Mucosa of gallbladder (tissue), 1 donor: ENCODE measurements at places on chromosomes 16 and 17. TPM values are rescaled to one million over a fixed set of nuclear protein-coding genes. Genes with fewer than 3 reads are reported as not detected.

Gene INCA1
- total RNA-seq: 1.4 TPM

Gene GAA
- total RNA-seq: 105 TPM

Gene TTYH2
- 6.9 TPM for total RNA-seq

Gene SLC12A3
- total RNA-seq: 0.20 TPM

Gene CLDN9
- total RNA-seq: 3.3 TPM

Gene CCL4
- total RNA-seq: 27.6 TPM

Gene KRTAP3-2
- not detected for total RNA-seq

Gene PRSS33
- 1.8 TPM for total RNA-seq

Gene BCL6B
- 6.2 TPM for total RNA-seq

Gene IL34
- 3.5 TPM for total RNA-seq

Gene EVPL
- total RNA-seq: 14.9 TPM

GRCh38 chr17:27558842-27559505 is 72.0 kb upstream of the LGALS9 start:
- no peak for DNase-seq

DNA sequence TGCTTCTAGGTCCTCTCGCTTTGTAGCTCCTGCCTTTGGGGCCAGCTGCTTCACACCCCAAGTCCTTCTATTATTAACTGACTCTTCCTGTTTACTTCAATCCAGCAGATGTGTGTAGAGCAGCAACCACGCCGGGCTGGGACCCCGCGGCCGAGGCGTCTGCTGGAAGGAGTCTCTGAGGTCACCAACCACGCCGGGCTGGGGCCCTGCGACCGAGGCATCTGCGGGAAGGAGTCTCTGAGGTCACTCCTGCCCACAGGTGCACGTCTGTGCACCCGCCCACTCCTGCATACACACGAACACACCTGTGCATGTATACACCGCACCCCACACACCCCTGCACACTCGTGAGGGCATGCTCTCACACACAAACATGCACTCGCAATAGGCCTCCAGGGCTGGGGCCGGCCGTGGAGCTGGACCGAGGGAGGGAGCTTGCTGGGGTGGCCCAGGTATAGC is 7.8 kb upstream of the TEX19 start:
- no peak for DNase-seq

- DNase-seq: peak; percentile 71
Observed at GRCh38 chr17:77449908-77450741, 309.4 kb downstream of the SEC14L1 start.

- no peak for DNase-seq
Observed at GRCh38 chr17:60664022-60664421, 13.6 kb upstream of the BCAS3 start.

DNA sequence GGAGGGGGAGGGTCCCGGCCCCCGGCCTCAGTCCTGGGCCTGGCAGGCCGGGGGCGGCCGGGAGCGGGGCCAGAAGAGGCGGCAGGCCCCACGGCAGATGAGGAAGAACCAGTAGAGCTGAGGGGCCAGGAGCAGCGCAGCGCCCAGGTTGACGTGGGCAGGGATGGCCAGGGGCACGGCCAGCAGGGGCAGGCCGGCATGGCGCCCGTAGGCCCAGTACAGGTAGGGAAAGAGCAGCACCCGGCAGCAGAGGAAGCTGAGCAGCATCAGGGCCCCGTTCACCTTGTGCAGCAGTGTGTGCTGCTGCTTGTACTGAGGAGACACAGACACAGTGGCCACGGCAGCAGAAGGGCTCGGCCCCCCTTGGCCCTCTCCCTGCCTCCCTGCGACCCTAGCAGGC is 2.2 kb downstream of the C16orf92 start:
- no peak for DNase-seq

DNA sequence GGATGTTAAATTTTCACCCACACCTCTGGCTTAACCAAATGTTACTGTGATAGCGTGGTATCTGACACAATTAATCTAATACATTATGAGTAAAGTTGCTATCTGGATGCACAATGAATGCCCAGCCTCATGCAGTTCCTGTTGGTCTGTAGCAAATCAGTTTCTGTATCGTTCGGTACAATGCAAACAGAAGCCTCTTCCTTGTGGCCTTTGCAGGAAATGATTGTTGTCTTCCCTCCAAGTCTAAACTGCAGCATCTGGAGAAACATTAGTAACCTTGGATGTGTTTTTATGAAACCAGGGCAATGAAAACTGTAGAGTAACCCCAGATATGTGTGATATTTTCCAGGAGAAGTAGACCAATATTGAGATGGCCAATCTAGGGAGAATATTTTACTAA is 46.8 kb downstream of the CYB561 start:
- no peak for DNase-seq

DNA sequence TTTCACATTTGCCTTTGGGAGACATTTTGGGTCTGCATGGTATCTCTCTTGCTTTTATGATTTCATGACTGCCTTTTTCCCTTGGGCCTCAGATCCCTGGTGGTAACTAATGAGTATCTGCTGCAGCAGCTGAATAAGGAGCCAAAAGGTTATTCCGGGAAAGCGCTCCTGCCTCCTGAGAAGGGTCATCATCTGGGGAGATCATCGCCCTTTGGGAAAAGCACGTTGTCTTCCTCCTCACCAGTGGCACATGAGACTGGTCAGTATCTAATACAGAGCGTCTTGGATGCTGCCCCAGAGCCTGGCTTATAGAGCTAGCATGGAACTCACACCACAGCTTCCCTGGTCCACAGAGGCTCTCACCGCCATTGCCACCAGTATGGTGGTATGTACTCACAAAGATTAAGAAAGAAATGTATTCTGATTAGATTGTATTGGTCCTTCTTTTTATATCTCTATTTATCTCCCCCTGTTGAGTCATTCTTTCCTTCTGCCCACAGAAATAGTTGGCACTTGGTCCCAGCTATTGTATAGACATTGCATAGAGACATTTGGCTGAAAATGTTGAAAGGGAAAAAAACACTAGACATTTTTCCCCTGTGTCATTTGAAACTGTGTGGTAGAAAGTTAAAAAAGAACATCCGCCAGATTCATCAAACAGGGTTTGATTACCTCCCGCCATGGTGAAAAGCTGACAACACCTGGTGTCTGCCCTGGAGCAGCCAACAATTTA is 8.4 kb downstream of the TPPP3 start:
- DNase-seq: no peak

GRCh38 chr17:58693208-58693607 is 806 bp downstream of the RAD51C start:
- DNase-seq: no peak

DNA sequence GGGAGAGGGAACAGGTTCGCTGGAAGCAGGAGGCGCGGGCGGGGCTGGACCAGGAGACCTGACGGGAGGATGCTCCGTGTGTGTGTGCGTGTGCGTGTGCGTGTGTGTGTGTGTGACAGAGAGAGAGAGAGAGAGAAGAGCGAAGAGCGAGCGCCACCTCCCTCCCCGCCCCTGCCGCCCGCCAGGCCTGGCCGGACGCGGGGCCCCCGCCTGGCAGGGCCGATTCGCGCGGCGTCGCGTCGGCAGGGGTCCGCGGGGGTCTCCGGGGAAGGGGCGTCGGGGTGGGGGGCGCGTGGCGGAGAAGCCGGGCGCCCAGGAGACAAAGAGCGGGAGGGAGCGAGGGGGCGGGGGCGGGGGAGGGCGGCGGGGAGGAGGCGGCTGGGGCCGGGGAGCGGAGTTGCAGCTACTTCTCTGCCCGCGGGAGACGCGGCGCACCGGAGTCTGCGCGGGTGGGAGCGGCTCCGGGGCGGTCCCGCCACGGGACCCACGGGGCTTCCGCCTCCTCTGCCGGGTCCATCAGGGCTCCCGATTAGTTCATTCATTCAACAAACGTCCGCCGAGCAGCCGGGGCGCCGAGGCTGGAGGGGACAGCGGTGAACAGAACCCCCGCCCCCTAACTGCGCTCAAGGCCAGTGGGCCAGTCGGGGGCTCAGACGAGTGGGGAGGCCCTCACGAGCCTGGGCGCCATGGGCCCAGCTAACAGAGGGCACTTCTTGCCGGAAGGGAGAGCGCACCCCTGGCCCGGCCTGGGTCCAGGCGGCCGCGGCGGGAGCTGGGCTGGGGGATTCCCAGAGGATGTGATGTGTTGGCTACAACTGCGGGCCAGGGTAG is at the start of gene SAMD14:
TSS of gene SAMD14 (minus strand) at position 433 of the 831 bp plus-strand sequence. CDS start 5,201 bp downstream, outside the sequence.
- no peak for DNase-seq

DNA sequence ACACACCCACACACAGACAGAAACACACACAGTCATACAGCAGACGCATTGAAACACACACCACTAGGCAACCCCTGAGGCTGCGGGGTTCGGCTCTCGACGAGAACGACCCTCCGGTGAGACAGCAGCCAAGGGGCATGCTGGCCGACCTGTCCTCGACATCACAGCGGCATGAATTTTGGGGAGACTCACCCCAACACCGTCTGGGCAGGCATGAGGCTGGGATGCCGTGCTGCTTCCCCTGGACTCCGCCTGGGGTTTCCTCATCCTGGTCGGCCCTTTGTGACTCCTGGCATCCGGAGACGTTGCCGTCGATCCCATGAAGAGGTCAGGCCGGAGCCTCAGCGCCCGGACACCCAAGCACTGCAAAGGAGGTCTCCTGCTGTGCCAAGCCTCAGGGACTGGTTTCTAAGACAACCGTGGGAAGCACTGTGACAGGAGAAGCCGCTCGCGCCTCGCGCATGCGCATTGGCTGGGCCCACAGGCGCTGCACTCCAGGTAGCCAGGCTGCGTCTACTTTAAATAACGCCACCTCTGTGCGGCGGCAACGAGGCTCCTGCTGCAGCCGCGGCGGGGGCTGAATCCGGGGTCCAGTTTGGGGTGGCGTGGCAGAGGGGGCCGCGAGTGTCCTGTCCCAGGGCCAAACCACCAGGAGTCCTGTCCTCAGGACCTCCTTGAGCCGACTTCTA is 13.8 kb upstream of the KCNJ18 start:
- peak; percentile 3 for DNase-seq

- DNase-seq: no peak
Observed at GRCh38 chr16:78461496-78462287, 362.2 kb downstream of the WWOX start.

- no peak for DNase-seq
Observed at GRCh38 chr16:628321-629061, 2.3 kb upstream of the WFIKKN1 start.

DNA sequence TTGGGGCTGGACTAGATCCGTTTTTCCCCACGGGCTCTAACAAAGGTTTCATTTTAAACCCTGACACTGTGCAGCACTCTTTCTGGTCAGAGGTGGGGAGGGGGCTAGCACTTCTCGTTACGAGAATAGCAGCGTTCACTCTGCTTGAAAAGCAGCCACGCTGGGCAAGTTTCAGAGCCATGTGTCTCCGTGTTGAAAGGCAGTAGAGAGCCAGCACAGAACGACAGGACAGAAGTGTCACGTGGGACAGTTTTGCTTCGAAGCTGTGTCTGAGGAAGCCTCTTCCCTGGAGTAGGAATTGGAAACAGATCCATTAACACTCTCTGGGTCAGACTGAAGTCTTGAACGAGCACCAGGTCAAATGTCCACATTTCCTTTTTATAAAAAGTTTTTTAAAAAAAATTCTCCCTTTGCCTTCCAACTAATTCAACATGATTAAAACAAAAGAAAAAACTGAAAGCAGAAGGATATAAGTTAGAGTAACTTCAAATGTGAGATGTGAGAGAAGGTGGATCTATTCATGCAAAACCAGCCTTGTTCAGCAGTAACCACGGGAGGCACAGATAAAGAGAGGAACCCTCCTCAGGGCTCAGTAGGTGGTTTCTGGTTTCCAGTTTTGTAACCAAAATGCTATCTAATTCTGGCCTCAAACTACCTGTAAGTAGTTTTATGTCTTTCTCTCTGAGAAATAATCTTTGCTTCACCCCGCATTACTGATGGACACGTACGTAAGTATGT is 65.0 kb downstream of the SMG6 start:
- no peak for DNase-seq

DNA sequence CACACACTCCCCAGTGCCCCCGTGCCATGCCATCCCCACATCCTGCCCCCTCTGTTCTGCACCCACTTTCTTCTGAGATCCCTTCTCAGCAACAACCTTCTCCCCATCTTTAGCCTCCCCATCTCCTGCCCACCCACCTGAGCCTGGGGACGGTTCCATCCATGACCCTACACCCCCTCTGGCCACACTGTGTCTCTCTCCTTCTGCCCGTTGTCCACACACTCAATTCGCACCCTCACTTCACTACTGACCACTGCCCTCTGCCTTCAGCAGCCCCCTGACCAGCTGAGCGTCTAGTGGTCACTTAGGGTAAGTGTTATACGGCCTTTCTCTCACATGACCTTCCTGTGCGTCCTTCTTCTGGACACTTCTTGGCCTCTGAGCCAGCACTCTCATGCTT is 6.1 kb downstream of the ARHGAP27 start:
- DNase-seq: no peak

DNA sequence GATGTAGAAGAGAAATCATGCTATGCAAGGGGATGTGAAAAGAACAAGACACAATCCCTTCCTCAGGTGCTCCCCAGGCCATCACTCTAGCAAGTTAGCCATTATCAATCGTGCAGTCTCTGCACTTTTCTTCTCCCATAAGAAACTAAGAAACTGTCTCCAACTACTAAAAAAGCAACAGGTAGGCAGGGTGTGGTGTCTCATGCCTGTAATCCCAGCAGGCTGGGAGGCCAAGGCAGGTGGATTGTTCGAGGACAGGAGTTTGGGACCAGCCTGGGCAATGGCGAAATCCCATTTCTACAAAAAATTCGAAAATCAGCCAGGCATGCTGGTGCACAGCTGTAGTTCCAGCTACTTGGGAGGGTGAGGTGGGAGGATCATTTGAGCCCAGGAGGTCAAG is 13.8 kb downstream of the PARN start:
- no peak for DNase-seq

DNA sequence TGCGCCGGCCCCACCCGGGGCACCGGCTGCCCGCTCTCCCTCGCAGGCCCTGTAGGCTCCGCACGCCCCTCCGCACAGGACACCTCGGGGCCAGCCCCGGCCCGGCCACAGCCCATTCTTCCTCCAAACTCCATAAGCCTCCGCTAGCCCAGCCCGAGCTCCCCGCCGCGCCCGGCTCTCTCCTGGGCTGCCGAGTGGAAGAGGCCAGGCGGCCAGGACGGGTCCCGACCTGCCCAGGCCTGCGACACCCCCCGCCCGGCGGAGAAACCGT is 397 bp downstream of the NCOR1 start:
- peak; percentile 18 for DNase-seq

- peak; percentile 84 for DNase-seq
Observed at GRCh38 chr16:2500918-2501750, 12.6 kb upstream of the ATP6V0C start.

GRCh38 chr17:67689534-67690177 is 28.1 kb upstream of the NOL11 start:
- DNase-seq: peak; percentile 73

DNA sequence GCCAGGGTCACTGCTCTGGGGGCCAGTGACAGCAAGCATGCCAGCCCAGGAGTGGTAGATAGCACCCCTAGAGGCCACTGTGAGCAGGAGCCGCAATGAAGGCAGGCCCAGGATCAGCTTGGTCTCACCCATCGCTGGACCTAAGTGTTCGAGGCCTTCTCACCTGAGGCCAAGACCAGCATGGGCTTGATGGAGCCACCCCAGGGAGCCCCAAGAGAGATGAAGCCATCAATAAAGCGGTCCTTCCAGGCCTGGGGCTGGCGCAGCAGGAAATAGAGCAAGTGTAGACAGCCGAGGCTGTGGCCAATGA is 1.8 kb downstream of the LCAT start:
- no peak for DNase-seq

GRCh38 chr17:63932721-63933120 is 590 bp upstream of the CD79B start:
- DNase-seq: no peak

GRCh38 chr17:14604591-14605266 is 303.8 kb downstream of the HS3ST3B1 start:
- DNase-seq: no peak
